Tongue (tissue), 3 donors: ENCODE measurements at places on chromosomes 11 and 22. TPM values are rescaled to one million over a fixed set of nuclear protein-coding genes. Genes with fewer than 3 reads are reported as not detected.

Gene POU2AF2
- 0.41 TPM for total RNA-seq

Gene MYOD1
- 31.8 TPM for total RNA-seq

- DNase-seq: no peak
Measured at GRCh38 chr11:57461841-57462489, 1.6 kb downstream of the RTN4RL2 start.

Gene AGBL2
- total RNA-seq: 5.1 TPM

- no peak for DNase-seq
Measured at GRCh38 chr11:96785073-96785472, 395.3 kb downstream of the JRKL start.

Gene HSPB2
- 3.8 TPM for total RNA-seq

DNA sequence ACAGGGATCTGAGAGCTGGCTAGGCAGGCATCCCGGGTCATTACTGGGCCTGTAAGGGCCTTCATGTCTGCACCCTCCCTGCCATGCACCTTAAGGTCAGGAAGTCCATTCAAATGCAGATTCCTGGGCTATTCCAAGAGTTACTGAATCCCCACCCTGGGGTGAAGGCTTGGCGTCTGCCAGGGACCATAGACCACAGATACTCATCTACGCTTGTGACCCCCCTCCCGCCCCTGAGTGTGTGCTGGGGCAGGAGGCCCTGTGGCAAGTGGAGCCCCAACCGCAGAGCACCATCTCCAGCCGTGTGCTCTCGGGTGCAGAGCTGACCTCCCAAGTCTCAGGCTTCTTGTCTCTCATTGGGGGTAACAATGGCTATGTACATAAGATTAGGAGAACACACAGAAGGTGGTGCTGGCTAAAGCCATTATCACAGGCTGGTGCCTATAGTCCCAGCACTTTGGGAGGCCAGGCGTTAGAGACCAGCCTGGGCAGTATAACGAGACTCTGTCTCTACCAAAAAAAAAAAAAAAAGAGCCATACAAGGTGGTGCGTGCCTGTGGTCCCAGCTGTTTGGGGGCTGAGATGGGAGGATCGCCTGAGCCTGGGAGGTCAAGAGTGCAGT is 19.1 kb upstream of the KCNQ1OT1 start:
- DNase-seq: no peak

GRCh38 chr11:22928207-22928917 is 68.1 kb upstream of the CCDC179 start:
- no peak for DNase-seq

GRCh38 chr11:93389737-93390136 is 59.2 kb downstream of the DEUP1 start:
- DNase-seq: no peak

DNA sequence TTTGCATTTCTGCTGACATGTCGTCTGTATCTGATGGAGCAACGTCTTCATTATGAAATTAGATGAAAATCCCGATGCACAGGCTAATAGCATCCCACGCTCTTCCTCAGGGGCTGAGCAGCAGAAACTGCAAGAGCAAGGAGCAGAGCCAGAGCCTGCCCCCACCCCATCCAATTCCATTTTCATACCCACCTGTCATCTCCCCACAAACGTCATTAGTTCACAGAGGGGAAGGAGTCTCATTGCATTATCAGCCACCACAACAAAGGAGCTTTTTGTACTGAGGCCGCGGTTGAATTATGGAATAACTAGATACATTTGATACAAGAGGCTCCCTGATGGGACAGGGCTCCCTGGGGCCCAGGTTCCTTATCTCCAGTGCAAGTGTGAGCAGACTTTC is 515.0 kb downstream of the NTM start:
- no peak for DNase-seq

- DNase-seq: no peak
Measured at GRCh38 chr11:1341928-1342524, 32.6 kb upstream of the TOLLIP start.

Gene OR52E8
- total RNA-seq: not detected

GRCh38 chr11:60717956-60718355 is 6.6 kb upstream of the MS4A18 start:
- no peak for DNase-seq

GRCh38 chr11:44427432-44427831 is 117.5 kb upstream of the ALX4 start:
- no peak for DNase-seq

Gene ST14
- total RNA-seq: 9.7 TPM

Gene TXNRD2
- total RNA-seq: 15.0 TPM

DNA sequence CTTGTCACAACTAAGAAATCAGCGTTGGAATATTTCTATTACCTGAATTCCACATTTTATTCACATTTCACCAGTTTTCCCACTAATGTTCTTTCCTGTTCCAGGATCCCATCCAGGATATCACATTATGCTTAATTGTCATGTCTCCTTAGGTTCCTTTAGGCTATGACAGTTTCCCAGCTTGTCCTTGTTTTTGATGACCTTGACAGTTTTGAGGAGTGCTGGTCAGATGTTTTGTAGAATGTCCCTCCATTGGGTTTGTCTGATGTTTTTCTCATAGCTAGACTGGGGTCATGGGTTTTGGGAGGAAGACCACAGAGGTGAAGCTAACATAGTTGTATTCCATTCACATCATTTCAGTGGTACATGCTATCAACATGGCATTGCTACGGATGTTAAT is 80.8 kb upstream of the HEPHL1 start:
- no peak for DNase-seq

- DNase-seq: no peak
Measured at GRCh38 chr11:126354631-126355323, 709 bp upstream of the ST3GAL4 start.

DNA sequence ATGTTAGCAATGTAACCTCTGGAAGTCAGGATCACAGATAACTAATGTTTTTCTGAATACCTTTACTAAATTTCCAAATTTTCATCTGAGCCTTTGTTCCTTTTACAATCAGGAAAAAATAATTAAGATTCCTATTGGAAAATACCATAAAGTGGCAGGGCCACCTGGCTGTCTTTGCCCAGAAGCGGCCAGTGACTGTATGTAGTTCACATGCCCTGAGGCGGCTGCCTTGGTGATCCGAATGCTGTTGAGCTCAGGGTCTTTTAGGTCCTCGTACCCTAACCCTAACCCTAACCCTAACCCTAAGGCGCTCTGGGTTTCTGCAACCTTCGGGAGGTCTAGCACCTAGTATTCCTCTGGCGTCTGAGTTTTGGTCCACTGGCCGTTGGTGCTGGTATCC is 8.5 kb upstream of the ARFGAP3 start:
- DNase-seq: no peak

- DNase-seq: no peak
Measured at GRCh38 chr11:66970371-66970806, 4.7 kb upstream of the C11orf86 start.

GRCh38 chr11:86574493-86575207 is 97.8 kb downstream of the ME3 start:
- DNase-seq: peak; percentile 43

GRCh38 chr11:63920126-63920938 is 3.4 kb upstream of the RCOR2 start:
- peak; percentile 62 for DNase-seq

Gene MRPL49
- total RNA-seq: 38.1 TPM

Gene C11orf87
- not detected for total RNA-seq

Gene PNPLA3
- total RNA-seq: 0.51 TPM

Gene KRTAP5-4
- not detected for total RNA-seq

Gene SLC22A25
- not detected for total RNA-seq

GRCh38 chr11:64898076-64898445 is 18.9 kb downstream of the ATG2A start:
- no peak for DNase-seq

Gene CRYBB2
- total RNA-seq: 0.82 TPM

- DNase-seq: no peak
Measured at GRCh38 chr11:16796311-16796710, 57.9 kb downstream of the C11orf58 start.

DNA sequence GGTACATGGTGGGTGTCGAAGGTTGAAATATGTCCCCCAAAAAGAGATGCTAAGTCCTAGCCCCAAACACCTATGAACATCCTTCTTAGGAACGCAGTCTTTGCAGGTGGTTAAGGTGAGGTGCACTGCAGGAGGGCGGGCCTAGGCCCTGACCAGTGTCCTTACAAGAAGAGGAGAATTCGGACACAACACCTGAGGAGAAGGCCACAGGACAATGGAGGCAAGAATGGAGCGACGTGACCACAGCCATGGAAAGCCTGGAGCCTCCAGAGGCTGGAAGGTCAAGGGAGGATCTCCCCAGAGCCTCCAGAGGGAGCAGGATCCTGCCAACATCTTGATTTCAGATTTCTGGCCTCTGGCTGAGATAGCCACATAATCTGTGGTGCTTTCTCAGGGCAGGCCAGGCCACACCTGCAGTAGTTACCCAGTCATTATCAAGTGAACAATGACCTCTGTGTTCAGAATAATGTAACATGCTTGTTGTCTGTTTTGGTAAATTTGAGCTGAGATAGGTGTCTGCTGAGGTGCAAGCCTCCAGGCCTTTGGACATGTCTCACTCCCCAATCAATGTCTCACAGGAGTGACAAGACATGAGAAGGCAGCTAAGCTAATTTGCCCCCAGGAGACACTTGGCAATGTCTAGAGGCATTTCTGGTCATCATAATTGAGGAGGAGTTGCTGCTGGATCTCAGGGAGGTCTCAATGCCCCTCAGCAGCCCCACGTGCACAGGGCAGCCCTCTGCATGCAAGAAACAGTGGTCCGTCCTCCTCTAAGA is 498.9 kb downstream of the BRD1 start:
- no peak for DNase-seq

DNA sequence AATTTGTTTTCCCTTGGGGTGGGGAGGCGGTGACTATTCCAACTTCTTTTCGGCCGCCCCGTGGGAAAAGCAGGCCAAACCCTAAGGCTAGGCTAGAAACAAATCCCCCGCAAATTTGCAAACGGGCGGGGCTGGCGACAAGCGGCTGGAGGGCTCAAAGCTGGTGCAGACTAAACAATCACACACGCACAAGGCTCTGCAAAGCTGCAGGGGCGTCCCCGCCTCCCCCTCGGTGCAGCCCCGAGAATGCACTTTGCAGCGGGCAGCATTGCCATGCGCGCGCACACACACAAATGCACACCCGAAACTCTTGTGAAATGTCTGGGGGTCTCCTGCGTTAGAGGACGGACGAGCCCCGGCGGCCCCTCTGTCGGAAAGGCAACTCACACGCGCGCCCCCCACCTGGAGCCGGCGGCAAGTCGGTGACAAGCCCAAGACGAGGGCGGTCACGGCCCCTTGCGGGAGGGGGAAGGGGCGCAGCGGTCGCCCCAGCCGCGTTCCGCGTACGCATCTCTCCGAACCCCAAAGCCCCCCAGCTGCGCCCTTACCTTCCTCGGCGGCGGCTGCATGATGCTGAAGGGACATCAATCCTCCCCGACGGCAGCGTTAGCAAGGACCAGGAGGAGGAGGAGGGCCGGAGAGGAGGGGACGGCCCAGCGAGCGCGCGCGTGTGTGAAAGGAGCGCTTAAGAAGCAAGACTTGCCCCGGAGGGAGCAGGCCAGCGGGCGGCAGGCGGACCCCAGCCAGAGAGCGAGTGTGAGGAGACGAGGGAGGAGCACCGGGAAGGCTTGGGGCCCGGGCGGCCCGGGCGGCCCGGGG is 600 bp downstream of the FCHSD2 start:
- peak; percentile 87 for DNase-seq

- DNase-seq: no peak
Measured at GRCh38 chr11:129237880-129238638, 45.9 kb upstream of the ARHGAP32 start.

DNA sequence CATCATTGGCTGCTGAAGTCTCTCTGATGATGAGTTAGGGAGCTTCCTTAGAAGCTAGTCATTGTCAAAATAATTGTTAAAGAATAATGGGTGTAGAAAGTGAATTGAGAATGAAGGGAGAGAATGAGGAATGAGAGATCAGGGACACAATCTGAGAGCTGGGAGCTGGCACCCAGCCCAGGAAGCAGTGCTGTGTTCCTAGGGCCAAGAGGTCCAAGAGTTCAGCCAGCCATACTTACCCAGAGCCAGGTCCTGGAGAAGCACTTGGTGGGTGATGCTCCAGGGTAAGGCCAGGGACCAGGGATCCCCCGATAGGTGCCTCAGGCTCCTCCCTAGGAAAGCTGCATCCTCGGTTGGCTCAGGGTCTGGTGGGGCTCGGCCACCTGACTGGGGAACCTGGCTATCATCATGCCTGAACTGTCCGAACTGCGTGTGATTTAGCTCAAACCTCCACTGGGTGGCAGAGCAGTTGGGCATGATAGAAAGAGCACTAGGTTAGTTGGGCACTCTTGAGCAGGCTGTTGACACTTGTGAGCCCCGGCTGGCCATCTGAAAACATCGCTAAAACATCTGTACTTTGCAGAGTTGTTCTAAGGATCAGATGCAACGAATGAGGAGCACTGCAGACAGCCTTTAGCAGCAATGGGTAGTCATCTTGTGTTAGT is 123.9 kb upstream of the NCAM1 start:
- DNase-seq: peak; percentile 46

DNA sequence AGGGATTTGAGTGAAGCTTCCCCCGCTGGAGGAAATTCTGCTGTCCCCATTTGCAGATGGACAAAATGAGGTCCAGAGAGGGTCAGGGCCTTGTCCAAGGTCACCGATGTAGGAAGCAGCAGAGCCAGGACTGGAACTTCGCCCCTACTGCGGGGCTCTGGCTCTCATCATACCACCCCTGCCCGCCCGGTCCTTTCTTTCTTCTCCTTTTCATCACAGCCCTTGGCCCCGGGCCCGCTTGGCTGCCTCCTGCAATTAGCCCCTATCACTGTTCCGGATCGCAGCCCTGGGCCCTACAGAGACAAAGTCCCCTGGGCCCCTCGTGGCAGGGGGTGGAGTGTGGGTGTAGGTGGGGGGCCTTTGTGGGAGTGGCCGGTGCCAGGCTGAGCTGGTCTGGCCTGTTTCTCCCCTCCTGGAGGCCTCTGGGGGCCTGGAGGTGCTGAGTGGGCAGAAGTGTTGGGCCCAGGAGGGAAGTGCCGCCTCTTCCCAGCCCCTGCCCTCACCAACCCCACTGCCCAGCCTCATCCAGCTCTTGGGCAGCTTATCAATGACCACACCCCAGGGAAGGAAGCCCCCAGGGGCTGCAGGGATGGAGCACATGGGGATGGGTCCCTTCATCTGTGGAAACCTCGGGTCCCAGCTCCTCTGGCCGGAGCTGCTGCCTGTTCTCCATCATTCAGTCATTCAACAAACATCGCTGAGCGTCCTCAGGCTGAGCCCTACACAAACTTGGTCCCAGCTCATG is 3.4 kb downstream of the EMID1 start:
- no peak for DNase-seq
